Activated naive CD8-positive, alpha-beta T cell treated with anti-CD3 and anti-CD28 coated beads for 36 hours (primary cell): ENCODE measurements at places on chromosomes 3 and 15. TPM values are rescaled to one million over a fixed set of nuclear protein-coding genes. Genes with fewer than 3 reads are reported as not detected.

- H3K4me1 ChIP-seq: no peaks in the 10 kb centered on the region
- H3K27me3 ChIP-seq: peaks cover 11% of the 10 kb centered on the region
- H3K4me3 ChIP-seq: no peak overlapping the region
- no peak for DNase-seq
Measured at GRCh38 chr3:31947671-31948091, 33.4 kb downstream of the OSBPL10 start.

GRCh38 chr15:72859017-72859756 lies 75.6 kb upstream of the ADPGK start:
- no peaks in the 10 kb centered on the region for H3K4me1 ChIP-seq
- no peaks in the 10 kb centered on the region for H3K36me3 ChIP-seq
- H3K4me3 ChIP-seq: no peak overlapping the region

GRCh38 chr3:42960786-42961185 lies 18.3 kb upstream of the GASK1A start:
- no peak overlapping the region for H3K27ac ChIP-seq
- no peaks in the 10 kb centered on the region for H3K36me3 ChIP-seq
- H3K4me3 ChIP-seq: no peak overlapping the region
- H3K4me1 ChIP-seq: peaks cover 20% of the 10 kb centered on the region
- no peak for DNase-seq

- H3K27ac ChIP-seq: peak overlapping the region; percentile 50
- H3K27me3 ChIP-seq: no peaks in the 10 kb centered on the region
- no peak for DNase-seq
- H3K4me3 ChIP-seq: peak overlapping the region; percentile 19
Measured at GRCh38 chr15:85421116-85421925, 40.9 kb downstream of the AKAP13 start.

DNA sequence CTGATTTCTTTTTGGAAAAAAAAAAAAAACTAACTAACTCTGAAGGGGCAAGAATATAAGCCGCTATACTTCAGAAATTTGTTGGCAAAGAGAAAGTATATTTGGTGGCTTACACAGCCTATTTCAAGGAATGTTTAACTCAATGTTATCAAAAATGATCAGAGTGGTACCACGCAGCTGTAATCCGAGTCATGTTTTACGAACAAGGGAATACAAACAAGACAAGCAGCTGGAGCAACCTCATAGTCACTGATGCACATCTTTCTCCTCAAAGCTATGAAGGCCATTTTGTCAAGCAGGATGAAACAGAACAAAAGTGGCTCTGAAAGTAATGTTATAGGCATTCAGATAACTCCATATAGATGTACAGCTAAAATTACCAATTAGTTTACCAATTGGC lies 81.2 kb downstream of the SCAPER start:
- peaks cover 17% of the 10 kb centered on the region for H3K4me1 ChIP-seq
- H3K36me3 ChIP-seq: peaks cover 19% of the 10 kb centered on the region
- no peak for DNase-seq
- H3K27me3 ChIP-seq: no peaks in the 10 kb centered on the region
- H3K4me3 ChIP-seq: no peak overlapping the region
- no peak overlapping the region for H3K27ac ChIP-seq

GRCh38 chr3:194348354-194348753 lies 2.8 kb downstream of the CPN2 start:
- no peak for DNase-seq
- H3K27me3 ChIP-seq: peaks cover 5% of the 10 kb centered on the region
- H3K4me3 ChIP-seq: no peak overlapping the region
- H3K4me1 ChIP-seq: peaks cover 5% of the 10 kb centered on the region
- no peaks in the 10 kb centered on the region for H3K36me3 ChIP-seq
- no peak overlapping the region for H3K27ac ChIP-seq

DNA sequence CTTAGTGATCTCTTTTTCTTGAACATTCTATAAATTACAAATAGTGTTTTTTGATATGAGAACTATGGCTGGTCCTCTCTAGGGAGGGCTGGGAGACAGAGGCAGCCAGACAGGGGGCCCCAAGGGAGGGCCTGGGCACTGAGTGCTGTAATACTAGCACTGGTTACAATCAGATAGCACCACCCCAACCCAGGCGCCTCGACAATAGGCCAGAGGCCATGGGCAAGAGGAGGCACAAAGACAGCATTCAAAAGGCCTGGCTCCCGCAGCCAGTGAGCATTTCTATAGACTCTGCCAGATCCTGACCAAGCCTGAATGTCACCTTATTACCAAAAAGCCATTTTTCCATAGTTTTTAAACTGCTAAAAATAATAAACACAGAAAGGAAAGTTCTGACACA lies 158.5 kb downstream of the THRB start:
- no peak overlapping the region for H3K27ac ChIP-seq
- no peaks in the 10 kb centered on the region for H3K4me1 ChIP-seq
- DNase-seq: no peak

DNA sequence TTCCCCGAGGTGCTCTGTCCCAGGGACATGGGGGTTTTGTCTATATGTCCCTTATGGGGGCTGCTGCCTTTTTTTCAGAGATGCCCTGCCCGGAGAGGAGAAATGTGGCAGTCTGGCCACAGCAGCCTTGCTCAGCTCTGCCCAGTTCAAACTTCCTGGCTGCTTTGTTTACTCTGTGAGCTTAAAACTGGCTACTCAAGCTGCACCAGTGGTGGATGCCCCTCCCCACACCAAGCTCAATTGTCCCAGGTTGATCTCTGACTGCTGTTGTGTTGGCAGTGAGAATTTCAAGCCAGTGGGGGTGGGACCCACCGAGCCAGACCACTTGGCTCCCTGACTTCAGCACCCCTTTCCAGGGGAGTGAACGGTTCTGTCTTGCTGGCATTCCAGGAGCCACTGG lies 188.9 kb downstream of the STXBP5L start:
- DNase-seq: no peak
- H3K27ac ChIP-seq: no peak overlapping the region
- no peaks in the 10 kb centered on the region for H3K27me3 ChIP-seq
- H3K4me3 ChIP-seq: no peak overlapping the region

GRCh38 chr3:20837676-20838302 lies 651.8 kb upstream of the SGO1 start:
- H3K27me3 ChIP-seq: no peaks in the 10 kb centered on the region
- DNase-seq: no peak
- H3K4me1 ChIP-seq: no peaks in the 10 kb centered on the region
- no peak overlapping the region for H3K27ac ChIP-seq
- H3K4me3 ChIP-seq: no peak overlapping the region

DNA sequence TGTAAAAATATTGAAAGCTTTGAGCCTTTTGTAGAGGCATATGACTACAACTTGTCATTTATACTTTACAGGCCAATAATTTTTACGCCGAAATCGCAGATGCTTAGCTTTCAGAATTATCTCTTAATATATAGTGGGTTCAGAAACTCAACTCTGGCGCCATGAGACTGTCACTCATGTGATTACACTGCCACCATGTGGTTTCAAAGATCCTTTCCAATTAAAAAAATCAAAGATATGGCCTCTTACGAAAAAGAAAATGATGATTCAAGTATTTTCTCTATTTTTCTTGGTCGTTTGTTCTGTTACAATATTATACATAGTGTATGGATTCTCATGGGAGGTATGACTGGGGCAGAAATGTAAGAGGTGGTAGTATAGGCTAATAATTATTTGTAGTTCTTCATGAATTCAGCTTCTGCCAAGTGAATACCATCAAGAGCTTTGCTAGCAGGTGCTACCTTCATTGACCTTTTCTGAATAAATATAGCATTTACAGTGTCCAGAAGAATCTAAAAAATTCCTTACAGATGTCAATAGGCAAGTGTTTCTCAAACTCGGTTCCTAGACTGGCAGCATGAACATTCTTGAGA lies 751.7 kb upstream of the GOLIM4 start:
- no peaks in the 10 kb centered on the region for H3K36me3 ChIP-seq
- H3K4me1 ChIP-seq: no peaks in the 10 kb centered on the region
- no peak overlapping the region for H3K27ac ChIP-seq
- H3K27me3 ChIP-seq: peaks cover 19% of the 10 kb centered on the region

GRCh38 chr15:48814286-48814685 lies 3.4 kb upstream of the CEP152 start:
- no peak for DNase-seq
- no peak overlapping the region for H3K4me3 ChIP-seq
- peaks cover 8% of the 10 kb centered on the region for H3K36me3 ChIP-seq
- H3K27ac ChIP-seq: no peak overlapping the region
- peaks cover 14% of the 10 kb centered on the region for H3K4me1 ChIP-seq
- H3K27me3 ChIP-seq: no peaks in the 10 kb centered on the region

DNA sequence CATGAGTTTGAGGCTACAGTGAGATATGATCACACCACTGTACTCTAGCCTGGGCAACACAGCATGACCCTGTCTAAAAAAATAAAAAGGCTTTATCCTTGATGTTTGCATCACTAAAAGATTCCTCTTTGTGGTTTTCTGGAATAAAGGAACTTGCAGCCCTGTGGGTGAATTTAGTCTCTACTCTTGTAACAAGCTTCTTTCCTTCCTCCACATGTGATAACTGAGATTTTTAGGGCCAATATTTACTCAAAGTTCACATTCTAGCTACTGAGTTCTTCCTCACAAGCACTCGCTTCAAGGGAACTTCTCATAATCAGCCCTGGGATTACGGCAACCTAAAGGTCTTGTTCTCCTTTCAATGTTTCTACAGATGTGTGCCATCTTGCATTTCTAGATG lies 24.6 kb downstream of the COMMD2 start:
- H3K36me3 ChIP-seq: peaks cover 7% of the 10 kb centered on the region
- H3K4me1 ChIP-seq: no peaks in the 10 kb centered on the region
- H3K4me3 ChIP-seq: no peak overlapping the region
- DNase-seq: no peak
- H3K27me3 ChIP-seq: no peaks in the 10 kb centered on the region
- H3K27ac ChIP-seq: no peak overlapping the region

DNA sequence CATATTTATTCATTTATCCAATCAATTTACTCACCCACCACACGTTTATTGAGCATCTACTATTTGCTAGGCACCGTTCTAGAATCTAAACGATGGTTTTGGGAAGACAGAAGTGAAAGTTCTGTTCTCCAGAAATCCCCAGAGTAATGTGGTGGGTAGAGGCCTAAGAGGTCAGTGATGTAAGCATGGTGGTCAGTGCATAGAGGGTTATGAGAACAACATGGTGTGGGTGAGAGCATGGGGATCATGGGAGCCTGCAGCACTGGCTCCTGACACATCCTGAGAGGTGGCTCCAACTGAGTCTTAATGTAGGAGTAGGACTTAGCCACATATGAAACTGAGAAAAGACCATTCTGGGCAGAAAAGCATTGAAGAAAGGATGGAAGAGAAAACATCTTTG lies 85.3 kb upstream of the TNFAIP8L3 start:
- no peaks in the 10 kb centered on the region for H3K36me3 ChIP-seq
- no peaks in the 10 kb centered on the region for H3K27me3 ChIP-seq
- no peak for DNase-seq
- no peak overlapping the region for H3K4me3 ChIP-seq
- H3K27ac ChIP-seq: no peak overlapping the region

GRCh38 chr3:17852217-17852616 lies 109.8 kb upstream of the TBC1D5 start:
- H3K27ac ChIP-seq: no peak overlapping the region
- no peaks in the 10 kb centered on the region for H3K36me3 ChIP-seq
- H3K4me3 ChIP-seq: no peak overlapping the region
- no peak for DNase-seq
- H3K4me1 ChIP-seq: no peaks in the 10 kb centered on the region
- no peaks in the 10 kb centered on the region for H3K27me3 ChIP-seq

- no peak overlapping the region for H3K27ac ChIP-seq
- H3K27me3 ChIP-seq: peaks cover 66% of the 10 kb centered on the region
- no peak for DNase-seq
- H3K4me1 ChIP-seq: peaks cover 2% of the 10 kb centered on the region
Measured at GRCh38 chr3:184567946-184568559, 6.5 kb downstream of the EPHB3 start.

DNA sequence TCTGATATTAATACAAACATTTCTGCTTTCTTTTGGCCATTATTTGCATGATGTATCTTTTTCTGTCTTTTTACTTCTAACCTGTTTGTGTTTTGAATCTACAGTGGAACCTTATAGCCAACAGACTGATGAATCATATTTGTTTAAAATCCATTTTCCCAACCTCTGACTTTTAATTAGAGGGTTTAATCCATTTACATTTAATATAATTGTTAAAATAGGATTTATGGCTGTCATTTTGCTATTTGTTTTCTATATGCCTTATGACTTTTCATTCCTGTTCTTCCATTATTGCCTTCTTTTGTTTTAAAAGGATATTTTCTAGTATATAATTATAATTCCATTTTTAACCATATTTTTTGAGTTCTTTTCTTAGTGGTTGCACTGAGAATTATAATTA lies 286.1 kb downstream of the ZNF621 start:
- peaks cover 2% of the 10 kb centered on the region for H3K36me3 ChIP-seq
- H3K4me1 ChIP-seq: no peaks in the 10 kb centered on the region
- H3K4me3 ChIP-seq: no peak overlapping the region

GRCh38 chr15:86087808-86088207 lies 8.1 kb downstream of the AGBL1 start:
- no peak overlapping the region for H3K27ac ChIP-seq
- H3K36me3 ChIP-seq: no peaks in the 10 kb centered on the region
- H3K27me3 ChIP-seq: peaks cover 12% of the 10 kb centered on the region
- no peak for DNase-seq
- H3K4me1 ChIP-seq: peaks cover 10% of the 10 kb centered on the region

- H3K4me3 ChIP-seq: no peak overlapping the region
- no peak for DNase-seq
- H3K27me3 ChIP-seq: peaks cover 4% of the 10 kb centered on the region
- H3K36me3 ChIP-seq: peaks cover 3% of the 10 kb centered on the region
- no peaks in the 10 kb centered on the region for H3K4me1 ChIP-seq
Measured at GRCh38 chr3:196694202-196694638, 17.8 kb downstream of the CEP19 start.

DNA sequence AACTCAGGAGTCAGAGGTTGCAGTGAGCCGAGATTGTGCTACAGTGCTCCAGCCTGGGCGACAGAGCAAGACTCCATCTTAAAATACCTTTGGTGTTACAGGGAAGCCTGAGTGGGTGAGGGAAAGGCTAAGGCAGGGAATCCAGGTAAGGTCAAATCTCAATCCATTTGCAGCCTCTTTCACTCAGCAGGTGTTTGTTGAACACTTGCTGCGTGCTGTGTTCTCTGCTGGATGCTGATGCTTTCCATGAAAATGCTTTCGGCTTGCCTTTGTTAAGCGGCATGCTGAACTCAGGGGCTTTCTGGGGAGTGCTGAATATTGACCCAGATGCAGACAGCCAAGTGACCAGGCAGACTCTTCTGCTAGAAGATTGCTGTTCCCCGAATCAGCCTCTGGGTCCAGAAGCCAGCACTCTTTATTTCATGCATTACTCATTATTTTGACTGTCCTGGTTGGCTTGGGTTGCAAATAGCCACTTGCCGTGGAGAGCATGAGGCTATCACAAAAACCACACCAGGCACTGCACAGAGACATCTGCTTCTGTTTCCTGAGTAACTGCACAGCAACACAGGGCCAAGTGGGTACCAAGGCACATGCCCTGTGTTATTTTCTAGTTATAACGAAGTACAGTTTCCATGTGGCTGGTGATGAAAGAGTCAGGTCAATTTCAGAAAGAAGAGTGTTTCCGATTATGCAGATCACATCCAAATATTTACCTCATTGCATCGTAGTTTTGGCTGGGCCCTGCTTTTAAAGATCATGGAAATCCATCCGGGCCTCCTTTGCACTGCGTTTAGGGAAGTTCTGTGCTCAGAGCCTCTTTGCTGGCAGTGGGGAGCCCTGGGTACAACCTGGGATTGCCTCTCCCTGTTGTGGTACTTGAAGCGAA lies 88.6 kb downstream of the THSD4 start:
- H3K4me3 ChIP-seq: no peak overlapping the region
- DNase-seq: no peak
- H3K36me3 ChIP-seq: no peaks in the 10 kb centered on the region
- no peaks in the 10 kb centered on the region for H3K4me1 ChIP-seq
- H3K27me3 ChIP-seq: no peaks in the 10 kb centered on the region

The IGSF10 gene
- total RNA-seq: not detected

The INKA1 gene
- 1.5 TPM for total RNA-seq

The MYZAP gene
- total RNA-seq: not detected

The CISH gene
- 193 TPM for total RNA-seq

The TMEM266 gene
- 0.12 TPM for total RNA-seq

The GOLGA6L7 gene
- not detected for total RNA-seq

The AVEN gene
- 14.9 TPM for total RNA-seq

The FSIP1 gene
- total RNA-seq: 0.74 TPM

The LSMEM2 gene
- total RNA-seq: not detected
